ENCODE measurements at places on chromosomes 3 and 15. TPM values are rescaled to one million over a fixed set of nuclear protein-coding genes. Genes with fewer than 3 reads are reported as not detected.

Gene DUOXA2
- total RNA-seq = not detected

DNA sequence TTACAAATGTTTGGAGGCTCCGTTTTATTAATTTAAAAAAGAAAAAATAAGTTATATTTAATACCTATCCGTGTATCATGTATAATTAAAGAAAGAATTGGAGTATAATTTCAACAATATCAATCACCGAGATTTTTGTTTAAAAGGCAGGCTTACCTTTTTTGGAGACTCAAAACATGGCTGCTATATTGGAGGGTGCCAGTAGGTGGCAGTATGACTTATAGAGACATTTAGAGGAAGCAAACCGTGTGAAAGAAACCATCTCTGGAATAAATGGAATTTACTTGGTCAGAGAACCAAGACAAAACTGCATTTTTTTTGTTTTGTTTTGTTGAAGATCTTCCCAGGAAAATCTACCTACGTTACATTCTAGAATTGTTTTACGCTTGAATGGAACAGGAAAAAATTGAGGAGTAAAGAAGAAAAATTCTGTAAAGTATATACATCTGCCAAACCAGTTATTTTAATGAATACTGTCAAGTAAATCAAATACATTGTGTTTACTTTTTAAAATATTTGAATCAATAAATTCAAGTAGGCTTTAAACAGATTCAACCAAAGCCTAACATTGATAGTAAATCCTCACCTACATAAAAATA, 802.6 kb upstream of the ALCAM start:
- no peak for DNase-seq

GRCh38 chr3:133123636-133124035, 85.4 kb downstream of the TMEM108 start:
- DNase-seq = no peak

- no peak for DNase-seq
These were observed 242.1 kb downstream of the RAP2B start for GRCh38 chr3:153404157-153404556.

DNA sequence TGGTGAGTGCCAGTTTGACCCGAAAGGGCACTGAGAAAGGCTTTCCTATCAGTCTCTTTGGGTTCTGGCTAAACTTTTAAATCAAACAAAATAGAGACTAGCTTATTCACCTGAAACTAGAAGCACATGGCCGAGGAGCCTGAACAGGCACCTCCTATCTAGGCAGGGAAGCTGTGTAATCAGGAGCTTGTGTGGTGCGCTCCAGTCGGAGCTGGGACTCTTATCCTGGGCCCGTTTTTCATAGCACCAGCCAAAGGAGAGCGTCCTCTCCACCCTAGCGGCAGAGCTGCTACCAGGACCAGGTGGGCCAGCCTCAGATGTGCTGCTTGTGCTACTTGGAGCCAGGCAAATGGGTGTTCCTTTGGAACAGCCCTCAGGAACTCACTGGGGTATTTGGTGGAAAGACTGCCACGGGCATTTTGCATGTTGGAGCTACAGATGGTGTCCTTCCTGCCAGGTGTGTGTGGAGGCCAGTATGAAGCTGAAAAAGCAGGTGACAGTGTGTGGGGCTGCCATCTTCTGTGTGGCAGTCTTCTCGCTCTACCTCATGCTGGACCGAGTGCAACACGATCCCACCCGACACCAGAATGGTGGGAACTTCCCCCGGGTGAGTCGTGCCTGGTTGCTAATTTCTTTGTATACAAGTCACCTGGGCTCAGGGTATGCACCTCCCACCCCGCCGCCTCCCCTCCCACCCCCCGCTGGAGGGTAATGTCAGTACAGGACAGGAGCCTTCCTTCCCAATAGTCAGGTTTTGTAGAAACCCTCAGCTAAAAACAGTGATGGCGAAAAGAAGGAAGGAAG, 833 bp downstream of the MAN2A2 start:
- DNase-seq = no peak

DNA sequence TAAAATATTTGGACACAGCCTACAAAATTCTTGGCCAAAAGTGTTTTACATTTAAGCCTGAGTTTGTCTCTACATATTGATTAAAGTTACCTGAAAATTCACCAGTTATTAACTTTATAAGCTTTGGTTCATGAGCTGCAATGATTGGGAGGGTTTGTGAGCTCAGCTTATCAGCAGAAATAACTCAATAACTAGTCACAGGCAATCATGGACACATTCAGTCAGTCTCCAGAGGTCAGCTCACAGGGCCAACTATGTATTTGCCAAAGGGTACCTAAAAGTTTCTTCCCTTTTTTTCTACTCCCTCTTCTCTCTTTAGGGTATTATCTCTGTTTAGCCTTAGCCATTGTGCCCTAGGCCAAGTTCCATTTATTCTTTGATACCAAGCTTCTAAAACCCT, 145.9 kb downstream of the ZPLD1 start:
- DNase-seq = no peak

Measured in uterus (tissue), 4 donors.